CD4-positive, alpha-beta T cell treated with Interleukin-17A for 4 hours (primary cell): ENCODE measurements at places on chromosomes 3 and 15.

DNA sequence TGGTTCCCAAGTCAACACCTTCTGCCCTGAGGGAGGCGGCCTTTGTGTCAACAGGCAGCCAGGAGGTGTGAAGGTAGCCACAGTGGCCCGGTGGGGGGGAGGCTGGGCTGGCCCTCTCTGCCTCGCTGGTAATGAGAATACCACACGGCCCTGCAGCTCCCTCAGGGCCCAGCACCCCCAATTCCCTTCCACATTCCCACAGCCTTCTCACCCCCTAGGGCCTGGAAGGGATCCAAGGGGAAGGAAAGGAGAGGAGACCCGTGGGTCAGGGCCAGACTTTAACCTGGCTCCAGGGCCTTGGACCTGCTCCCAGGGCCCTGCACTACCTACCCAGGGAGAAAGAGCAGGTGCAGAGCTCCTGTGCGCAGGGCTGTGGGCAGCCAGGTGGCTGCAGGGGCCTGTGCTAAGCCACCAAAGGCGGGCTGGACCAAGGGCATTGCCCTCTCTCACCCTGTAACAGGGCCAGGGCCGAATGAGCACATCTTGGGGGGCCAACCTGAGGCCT is 8.7 kb upstream of the MESP2 start:
- DNase-seq, result no peak

DNA sequence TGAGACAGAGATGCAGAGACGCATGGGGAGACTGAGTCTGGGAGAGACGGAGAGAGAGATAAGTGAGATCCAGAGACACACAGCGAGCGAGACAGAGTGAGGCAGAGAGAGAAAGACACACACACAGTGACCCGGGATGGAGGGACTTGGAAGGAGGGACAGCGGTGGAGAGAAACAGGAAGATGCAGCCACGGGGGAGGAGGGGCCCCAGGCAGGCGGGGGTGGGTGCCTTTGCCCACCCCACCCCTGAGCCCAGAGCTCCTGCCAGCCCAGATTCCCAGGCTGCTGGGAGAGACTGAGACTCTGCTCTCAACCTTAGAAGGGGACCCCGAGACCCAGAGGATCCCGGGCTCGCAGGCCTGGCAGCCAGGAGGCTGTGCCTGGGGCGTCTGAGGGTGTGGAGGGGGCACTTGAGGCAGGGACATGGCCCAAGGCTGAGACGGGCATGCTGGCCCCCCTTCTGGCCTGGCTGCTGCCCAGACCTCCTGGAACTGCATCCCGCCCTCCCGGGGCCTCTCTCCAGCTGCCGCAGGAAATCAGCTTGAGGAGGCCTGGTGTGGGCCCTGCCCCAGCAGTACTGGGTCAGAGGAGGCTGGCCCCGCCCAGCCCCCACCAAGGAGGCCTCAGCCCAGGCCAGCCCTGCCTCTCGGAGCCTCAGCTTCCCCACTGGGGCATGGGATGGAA is 18.1 kb downstream of the H1-8 start:
- no peak for DNase-seq

- DNase-seq, result no peak
Measured at GRCh38 chr3:42537350-42537749, 34.9 kb downstream of the VIPR1 start.

GRCh38 chr15:26179906-26180305 is 316.8 kb upstream of the ATP10A start:
- DNase-seq, result no peak

GRCh38 chr3:133964547-133964946 is 65.2 kb downstream of the SLCO2A1 start:
- DNase-seq, result no peak

- DNase-seq, result no peak
Measured at GRCh38 chr3:13462822-13463221, 17.3 kb upstream of the HDAC11 start.

GRCh38 chr3:99248130-99248529 is 346.6 kb upstream of the DCBLD2 start:
- DNase-seq, result no peak

DNA sequence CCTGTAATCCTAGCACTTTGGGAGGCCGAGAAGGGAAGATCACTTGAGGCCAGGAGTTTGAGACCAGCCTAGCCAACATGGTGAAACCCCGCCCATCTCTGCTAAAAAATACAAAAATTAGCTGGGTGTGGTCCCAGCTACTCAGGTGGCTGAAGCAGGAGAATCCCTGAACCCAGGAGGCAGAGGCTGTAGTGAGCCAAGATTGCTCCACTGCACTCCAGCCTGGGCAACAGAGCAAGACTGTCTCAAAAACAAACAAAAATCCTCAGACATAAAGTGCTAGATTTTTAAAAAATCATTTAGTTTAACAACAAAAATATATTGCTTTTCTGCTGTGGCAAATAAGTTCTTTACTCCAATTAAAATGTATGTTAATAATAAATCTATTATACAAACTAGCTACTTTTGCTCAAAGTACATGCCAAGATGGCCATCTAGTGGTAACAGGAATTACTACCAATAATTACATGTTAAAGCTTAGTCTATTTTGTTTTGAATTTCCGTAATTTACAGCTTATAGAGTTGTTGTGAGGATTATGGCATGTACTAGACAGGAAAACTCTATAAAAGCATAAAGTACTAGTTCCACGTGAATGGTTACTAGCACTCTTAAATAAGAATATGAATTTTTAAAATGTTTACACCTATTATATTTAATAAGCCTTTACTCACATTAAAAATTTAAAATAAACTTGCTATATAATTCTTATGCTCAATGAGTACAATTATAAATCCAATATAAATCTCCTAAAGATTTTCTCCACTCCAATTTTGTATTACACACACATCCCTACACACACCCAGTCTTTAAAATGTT is 39.0 kb downstream of the GABPB1 start:
- DNase-seq, result no peak

- DNase-seq, result peak; percentile 23
Measured at GRCh38 chr15:76337696-76338485, 1.3 kb downstream of the ISL2 start.

DNA sequence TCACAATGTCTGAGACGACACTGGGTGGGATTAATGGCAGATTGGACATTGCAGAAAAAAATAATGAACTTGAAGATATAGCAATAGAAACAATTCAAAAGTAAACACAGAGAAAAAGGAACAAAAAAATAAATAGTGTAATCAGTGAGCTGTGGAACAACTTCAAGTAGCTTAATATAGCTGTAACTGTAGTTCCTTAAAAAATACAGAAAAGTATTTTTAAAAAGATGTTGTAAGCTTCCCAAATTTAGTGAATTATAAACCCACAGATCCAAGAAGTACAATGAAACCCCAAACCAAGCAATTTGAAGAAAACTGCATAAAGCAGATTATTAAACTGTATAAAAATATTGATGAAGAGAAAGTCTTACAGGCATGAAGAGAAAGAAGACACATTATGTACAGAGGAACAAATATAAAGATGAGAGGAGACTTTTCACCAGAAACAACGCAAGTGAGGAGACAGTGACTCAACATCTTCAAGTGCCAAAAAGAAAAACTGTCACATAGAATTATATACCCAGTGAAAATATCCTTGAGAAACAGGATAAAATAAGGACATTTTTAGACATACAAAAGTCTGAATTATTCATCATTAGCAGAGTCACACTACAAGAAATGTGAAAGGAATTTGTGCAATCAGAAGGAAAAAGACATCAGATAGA is 176.4 kb downstream of the NFKBIZ start:
- DNase-seq, result no peak

DNA sequence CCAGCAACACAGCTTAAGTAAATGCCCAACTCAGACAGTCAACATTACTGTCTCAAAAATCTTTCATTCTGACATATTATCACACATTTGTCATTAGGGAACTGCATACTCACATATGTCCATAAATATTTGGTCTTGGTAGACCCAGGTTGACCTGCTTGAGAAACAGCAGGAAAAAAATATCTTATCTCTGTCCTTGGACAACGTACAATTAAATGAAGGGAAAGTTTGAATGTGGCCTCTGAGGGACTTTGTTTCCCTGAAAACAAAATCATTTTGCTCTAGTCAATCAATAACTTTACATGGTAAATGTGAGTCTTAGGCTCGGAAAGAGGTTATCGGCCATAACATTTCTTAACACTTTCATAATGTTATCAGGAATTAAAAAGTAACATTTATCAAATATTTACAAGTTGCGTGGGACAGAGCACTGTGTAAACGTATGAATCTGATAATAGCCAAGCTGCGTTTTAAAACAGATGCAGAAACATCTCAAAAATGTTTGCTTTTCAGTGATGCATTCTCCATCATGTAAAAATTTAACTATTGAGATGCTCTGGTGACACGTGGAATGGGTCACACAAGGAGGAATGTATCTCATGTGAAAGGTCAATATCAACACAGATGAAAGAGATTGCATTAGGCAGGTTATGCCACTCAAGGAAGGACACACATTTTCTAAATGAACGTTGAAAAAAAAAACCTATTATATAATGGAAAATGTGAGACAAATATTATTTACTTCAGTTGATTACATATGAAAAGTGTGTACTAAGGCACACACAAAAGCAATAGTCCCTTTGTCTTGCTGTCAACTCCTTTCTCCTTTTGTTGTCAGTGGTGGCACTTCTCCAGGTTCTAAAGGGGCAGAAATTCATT is 304.4 kb downstream of the WDR72 start:
- no peak for DNase-seq

- no peak for DNase-seq
Measured at GRCh38 chr15:56901931-56902330, 16.5 kb upstream of the TCF12 start.

DNA sequence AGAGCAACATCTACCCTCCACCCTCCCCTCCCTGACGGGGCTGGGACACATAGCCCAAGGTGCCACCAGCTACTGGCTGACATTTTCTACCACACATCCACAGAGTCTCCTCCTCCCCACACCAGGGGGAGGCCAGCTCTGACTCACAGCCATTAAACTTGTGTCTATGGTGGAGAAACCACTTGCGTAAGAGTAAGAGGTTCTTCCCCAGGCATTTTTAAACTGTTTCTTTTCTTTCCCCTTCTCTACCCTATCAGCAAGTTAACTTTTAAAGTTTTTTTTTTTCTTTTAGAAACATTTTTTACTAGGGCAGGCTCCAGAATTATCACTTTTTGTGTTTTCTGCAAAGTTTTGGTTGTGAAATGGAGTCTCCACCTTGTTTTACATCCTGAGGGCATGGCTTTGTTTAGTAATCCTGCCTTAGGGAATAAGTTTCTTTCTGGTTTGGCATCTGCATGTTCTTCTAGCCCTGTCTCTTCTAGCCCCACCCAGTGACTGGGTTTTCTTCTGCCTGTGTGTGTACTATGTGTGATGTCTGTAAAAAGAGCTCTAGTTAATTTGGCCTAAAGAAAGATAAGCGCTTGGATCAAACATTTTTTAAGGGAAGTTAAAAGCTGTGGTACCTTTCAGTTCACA is 148.8 kb upstream of the GADL1 start:
- DNase-seq, result no peak

GRCh38 chr3:163362151-163362550 is 1716.1 kb downstream of the SI start:
- no peak for DNase-seq

- no peak for DNase-seq
Measured at GRCh38 chr15:49709646-49710214, 88.9 kb downstream of the DTWD1 start.

DNA sequence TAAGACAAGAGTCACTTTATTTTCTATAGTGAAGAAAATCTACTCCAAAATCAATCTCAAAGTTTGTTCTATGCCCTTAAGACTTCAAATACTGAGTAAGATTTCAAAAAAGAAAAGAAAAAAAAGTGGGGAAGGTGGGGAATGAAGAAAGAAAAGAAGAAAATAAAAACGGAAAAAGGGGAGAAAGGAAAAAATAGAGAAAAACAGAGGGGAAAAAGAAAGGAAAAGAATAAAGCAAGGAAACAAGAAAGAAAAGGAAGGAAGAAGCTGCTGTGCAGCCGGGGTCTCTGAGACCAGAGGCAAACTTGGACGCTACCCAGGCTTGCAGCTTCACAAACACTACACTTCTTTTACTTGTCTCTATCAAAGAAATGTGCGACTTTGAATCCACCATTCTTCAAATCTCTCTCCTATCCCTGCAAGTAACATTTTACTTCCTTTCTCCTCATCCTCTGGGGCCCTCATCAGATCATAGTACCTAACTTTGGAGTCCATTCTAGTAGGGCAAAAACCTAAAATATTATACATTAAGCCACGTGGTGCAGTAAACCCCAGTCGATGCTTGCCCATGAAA is 279.8 kb downstream of the FOXP1 start:
- peak; percentile 52 for DNase-seq

- no peak for DNase-seq
Measured at GRCh38 chr15:28124841-28125240, 25.7 kb upstream of the OCA2 start.

- no peak for DNase-seq
Measured at GRCh38 chr3:59580996-59581395, 531.2 kb upstream of the CFAP20DC start.

DNA sequence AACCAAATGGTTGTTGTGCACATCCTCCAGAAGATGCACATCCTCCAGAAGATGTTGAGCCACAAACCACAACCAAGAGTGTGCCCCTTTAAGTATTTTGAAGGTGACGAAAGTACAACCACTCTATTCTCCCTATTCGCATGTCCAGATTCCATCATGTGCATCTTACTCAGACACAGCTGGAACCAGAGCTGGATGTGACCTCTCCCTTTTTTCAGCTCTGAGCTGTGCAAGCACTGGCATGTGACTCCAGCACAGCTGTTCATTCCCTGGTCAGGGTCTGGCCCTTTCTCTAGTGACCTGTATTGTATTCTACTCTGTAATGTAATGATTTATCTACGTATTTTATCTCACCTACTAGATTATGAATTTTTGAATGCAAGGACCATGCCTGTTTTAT is 29.3 kb upstream of the DLG1 start:
- DNase-seq, result no peak

DNA sequence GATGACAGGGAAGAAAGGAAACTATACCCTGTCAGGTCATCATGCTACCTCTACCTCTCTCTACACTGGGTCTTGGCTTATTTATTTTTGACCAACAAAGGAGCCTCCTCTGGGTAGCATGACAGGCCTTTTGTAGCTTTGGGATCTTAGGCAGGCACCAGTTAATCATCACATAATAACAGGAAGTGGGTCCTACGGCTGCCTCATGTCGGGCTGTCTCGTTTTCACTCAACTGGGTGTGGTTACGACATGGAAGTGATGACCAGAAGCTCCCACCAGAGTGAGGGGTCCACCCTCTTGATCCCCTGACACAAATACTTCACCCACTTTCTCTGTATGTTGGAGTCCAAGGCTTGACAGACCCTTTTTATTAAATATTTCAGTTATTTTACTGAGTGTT is 105.3 kb downstream of the CD47 start:
- peak; percentile 50 for DNase-seq

DNA sequence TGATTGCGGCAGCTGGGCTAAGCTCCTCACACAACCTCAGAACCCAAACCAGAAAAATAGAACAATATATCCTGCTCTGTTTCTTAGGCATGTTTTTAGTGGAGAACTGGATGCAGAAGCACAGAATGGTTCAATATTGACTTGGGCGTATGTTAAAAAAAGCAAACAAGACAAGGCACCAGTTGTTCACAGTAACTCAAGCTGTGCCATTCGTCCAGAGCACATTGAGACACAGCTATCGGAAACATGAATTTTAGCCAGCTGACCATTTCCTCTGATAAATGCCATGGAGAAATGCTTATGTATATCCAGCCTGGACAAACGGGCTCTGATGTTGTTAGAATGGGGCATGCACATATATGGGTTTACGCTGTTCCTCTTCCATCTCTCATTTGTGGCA is 129.2 kb upstream of the PDZRN3 start:
- no peak for DNase-seq
